ENCODE measurements at places on chromosomes 1 and 21.
A peak's percentile ranks its signal among the peaks of the same experiment; 100 is the strongest.

GRCh38 chr21:45820171-45821091 lies 161.1 kb upstream of the COL6A1 start:
- DNase-seq = peak; percentile 90

- DNase-seq = no peak
Measured at GRCh38 chr21:24714646-24715200, 892.6 kb downstream of the MRPL39 start.

GRCh38 chr1:48644190-48644900 lies 132.3 kb downstream of the BEND5 start:
- DNase-seq = no peak

- peak; percentile 15 for DNase-seq
Measured at GRCh38 chr1:13617108-13617507, 33.5 kb downstream of the PDPN start.

DNA sequence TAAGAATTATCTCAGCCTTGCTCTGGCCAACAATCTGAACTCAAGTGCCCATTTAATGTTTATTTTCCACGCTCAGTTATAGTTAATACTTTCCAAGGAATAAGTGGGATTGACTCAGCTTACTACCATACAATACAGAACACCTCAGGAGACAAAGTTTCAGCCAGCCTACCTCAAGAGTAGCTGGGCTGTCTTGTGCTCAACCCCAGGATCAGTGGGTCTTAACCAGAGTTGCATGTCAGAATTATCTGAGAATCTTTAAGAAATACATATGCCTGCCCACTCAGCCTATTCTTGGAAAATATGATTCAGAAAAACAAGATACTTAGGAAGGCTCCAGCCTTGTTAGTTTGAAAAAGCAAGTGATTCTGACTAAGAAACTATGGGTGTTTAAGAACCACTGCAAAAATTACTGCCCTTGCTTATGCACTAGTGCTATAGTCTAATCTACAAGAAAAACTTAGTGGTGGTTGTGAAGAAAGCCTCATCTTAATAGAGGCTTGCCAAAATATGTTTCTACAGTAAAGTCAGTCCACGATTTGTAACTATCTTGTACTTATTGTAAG lies 20.4 kb downstream of the CDC7 start:
- no peak for DNase-seq

DNA sequence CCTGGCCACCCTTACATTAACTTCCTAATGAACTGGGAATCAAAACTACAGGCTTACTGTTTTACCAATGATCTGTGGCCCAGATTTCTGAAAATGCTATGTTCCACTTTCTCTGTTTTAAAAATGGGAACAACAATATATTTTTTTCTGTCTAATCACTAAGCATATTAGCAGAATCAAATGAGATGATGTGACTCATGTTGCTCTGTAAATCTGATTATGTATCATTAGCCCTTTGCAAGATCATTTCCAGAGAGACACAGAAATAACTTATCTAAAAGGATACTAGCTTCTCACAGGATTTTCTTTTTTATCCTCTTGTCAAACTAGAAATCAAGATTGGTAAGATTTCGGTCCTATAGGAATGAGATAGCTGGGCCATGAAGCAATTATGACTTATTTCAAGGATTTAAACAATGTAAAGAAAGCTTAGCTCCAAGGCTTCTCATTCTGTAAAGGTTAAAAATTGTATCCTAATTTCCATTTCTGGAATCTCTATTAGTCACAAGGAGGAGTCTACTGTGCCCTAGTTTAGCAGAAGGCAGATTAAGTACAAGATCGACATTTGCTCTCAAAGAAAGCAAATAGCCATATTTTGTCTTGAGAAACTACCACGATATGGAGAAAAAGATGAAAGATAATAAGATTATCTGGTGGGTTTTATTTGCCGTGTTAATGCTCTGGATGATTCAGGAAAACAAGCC lies 32.4 kb upstream of the CAMSAP2 start:
- no peak for DNase-seq

DNA sequence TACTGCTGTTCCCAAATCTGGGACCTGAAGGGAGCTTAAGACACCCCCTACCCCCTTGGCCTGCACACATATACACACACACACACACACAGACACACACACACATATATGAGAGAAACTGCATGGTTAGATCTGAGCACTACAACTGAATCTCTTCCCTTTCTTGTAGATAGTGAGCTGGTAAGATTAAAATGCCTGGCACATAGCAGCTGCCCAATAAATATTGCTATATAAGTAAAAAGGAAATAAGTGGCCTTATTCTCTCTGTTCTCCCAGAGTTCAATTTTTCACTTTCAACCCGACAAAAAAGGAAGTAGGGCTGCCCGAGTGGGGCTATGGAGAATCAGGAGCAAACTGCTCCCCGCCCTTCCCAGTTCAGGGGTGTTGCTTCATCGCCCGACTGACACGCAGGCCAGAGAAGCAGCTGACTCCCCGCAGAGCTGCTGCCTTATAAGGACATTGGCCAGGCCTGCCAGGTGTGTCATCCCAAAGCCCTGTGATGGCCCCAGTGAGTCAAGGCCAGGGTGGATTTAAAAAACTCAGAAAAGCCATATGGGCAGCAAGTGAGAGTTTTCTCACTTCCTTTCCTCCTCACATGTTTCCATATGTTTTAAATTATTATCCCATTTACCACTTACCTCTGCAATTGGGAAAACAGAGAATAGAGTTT lies 106.5 kb upstream of the SLC44A3 start:
- peak; percentile 84 for DNase-seq

GRCh38 chr1:45187725-45188124 lies 18.7 kb downstream of the ZSWIM5 start:
- no peak for DNase-seq

GRCh38 chr21:45988366-45989347 lies 7.1 kb downstream of the COL6A1 start:
- DNase-seq = no peak

- DNase-seq = no peak
Measured at GRCh38 chr1:79322511-79323027, 316.0 kb upstream of the ADGRL4 start.

GRCh38 chr1:19504796-19505692 lies 19.7 kb upstream of the CAPZB start:
- peak; percentile 64 for DNase-seq

GRCh38 chr1:232943679-232944252 lies 6.6 kb upstream of the NTPCR start:
- DNase-seq = no peak
